Esophagus squamous epithelium (tissue), 5 donors: ENCODE measurements at places on chromosomes 11 and 22. TPM values are rescaled to one million over a fixed set of nuclear protein-coding genes. Genes with fewer than 3 reads are reported as not detected.

Gene SEPTIN5
- total RNA-seq: 36.5 TPM

Gene HIPK3
- total RNA-seq: 64.2 TPM

Gene DNAJB7
- total RNA-seq: not detected

Gene BBOX1
- 13.0 TPM for total RNA-seq

Gene DNAL4
- 15.5 TPM for total RNA-seq

Gene GLB1L3
- total RNA-seq: under 0.01 TPM

Gene KCNC1
- not detected for total RNA-seq

Gene HBE1
- total RNA-seq: not detected

Gene NRGN
- 5.0 TPM for total RNA-seq

Gene CABP4
- total RNA-seq: not detected

Gene TOMT
- total RNA-seq: not detected

Gene GLB1L2
- 3.1 TPM for total RNA-seq

Gene DRICH1
- total RNA-seq: 0.76 TPM

Gene NXPE2
- not detected for total RNA-seq

Gene ALKBH8
- 2.3 TPM for total RNA-seq

Gene OOSP1
- not detected for total RNA-seq

Gene PNPLA5
- total RNA-seq: not detected

Gene POU2AF1
- total RNA-seq: 2.2 TPM

Gene IFITM1
- 133 TPM for total RNA-seq

Gene TEX54
- not detected for total RNA-seq

Gene PATE2
- total RNA-seq: 3.1 TPM

Gene KRTAP5-7
- total RNA-seq: not detected

Gene PHETA2
- total RNA-seq: 6.3 TPM

Gene C11orf86
- not detected for total RNA-seq

Gene PRR5L
- total RNA-seq: 2.3 TPM

Gene NECTIN1
- 72.5 TPM for total RNA-seq

Gene LRRC4C
- total RNA-seq: 0.38 TPM

Gene SCO2
- total RNA-seq: 7.9 TPM

Gene DDX25
- total RNA-seq: not detected

Gene RTN4RL2
- total RNA-seq: 1.1 TPM
